Cardiac septum (tissue), 1 donor: ENCODE measurements at places on chromosomes 1 and 21. TPM values are rescaled to one million over a fixed set of nuclear protein-coding genes. Genes with fewer than 3 reads are reported as not detected.

The NLRP3 gene
- 1.1 TPM for total RNA-seq

The PPFIA4 gene
- 46.7 TPM for total RNA-seq

The GCSAML gene
- not detected for total RNA-seq

The FCMR gene
- 4.4 TPM for total RNA-seq

The LAD1 gene
- total RNA-seq = 12.4 TPM

The ADORA3 gene
- total RNA-seq = 0.51 TPM

The KIF2C gene
- total RNA-seq = 1.3 TPM

The LY9 gene
- 0.16 TPM for total RNA-seq

The VWA1 gene
- 35.3 TPM for total RNA-seq

The PAQR6 gene
- 2.6 TPM for total RNA-seq

The C1orf146 gene
- total RNA-seq = not detected

The DHX9 gene
- total RNA-seq = 54.3 TPM

GRCh38 chr1:163596541-163597258 lies 274.9 kb downstream of the NUF2 start:
- no peak for DNase-seq

DNA sequence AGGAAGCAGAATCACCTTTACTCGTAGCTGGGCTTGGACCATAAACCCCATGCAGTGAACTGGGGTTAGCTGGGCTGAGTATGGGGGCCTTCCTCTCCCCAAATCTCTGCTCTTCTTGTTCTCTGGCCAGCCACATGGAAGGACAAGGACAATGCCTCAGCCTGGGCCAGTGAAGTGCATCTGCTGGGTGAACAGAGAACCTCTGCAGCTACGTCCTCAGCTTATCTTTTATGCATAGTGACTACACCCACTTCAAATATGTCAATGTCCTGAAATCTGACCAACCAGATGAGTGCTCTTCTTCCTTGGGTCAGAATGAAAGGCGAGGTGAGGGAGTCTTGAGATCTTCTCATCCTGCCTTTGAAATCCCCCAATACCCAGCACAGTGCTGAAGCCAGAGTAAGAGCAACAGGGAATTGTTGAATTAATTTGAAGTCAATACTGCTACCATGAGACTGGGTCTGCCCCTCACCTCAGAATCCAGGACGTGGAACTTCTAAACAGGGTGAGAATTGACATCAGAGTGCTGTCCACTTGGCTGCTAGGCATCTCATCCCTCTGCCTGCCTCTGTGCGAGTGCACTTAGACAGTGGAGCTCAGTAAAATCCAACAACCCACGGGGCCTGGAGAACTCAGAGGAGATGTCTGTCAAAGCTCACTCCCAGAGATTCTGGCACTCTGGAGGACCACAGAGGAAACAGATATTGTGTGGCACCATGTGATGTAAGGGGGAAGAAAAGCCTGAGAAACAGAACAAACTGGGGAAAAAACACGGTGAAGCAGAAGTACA lies 99.0 kb downstream of the IER5 start:
- no peak for DNase-seq

DNA sequence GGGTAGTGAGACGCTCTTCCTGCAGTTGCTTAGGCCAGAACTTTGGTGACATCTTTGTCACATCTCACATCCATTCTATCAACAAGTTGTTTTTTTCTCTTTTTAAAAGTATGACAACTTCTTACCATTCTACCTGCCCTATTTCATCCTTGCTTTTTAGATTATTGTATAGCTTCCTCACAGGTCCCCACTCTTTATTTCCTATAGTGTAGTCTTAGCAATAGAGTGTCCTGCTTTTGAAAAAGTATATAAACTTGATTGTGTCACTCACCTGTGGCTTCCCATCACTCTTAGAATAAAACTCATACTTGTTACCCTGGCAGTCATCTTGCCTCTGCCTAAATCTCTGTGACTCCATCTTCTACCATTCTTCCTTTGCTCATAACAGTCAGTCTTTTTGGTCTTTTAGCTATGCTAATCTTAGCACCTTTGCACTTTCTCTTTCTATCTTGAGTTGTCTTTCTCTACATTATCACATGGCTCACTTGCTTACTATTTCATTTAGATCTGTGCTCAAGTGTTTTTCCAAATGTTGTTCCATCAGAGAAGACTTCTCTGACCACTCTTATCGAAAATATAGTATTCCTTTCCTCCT lies 9.5 kb downstream of the CDC73 start:
- no peak for DNase-seq

DNA sequence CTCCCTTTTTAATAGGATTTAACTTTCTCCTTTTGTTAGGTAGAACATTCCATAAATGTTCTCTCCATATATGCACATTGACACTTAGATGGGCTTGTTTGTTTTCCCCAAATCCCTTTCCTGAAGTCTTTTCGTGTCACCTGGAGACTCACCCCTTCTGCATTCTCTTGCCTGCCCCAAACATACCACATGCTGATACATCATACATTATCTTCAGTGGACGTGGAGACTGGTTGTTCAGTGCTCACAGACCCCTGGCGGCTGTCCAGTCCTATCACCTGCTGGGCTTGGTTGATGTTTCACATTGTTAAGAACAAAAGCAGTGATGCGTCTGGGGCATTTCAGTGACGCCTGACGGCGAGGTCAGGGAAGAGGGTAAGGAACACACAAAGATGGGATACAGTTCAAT lies 22.2 kb downstream of the FMOD start:
- no peak for DNase-seq

- DNase-seq = peak; percentile 91
These were observed at the start of gene MX1 for GRCh38 chr21:41425954-41426675. TSS of gene MX1 (plus strand) at chr21:41426239. CDS start at chr21:41432071, 5,832 bp downstream.

DNA sequence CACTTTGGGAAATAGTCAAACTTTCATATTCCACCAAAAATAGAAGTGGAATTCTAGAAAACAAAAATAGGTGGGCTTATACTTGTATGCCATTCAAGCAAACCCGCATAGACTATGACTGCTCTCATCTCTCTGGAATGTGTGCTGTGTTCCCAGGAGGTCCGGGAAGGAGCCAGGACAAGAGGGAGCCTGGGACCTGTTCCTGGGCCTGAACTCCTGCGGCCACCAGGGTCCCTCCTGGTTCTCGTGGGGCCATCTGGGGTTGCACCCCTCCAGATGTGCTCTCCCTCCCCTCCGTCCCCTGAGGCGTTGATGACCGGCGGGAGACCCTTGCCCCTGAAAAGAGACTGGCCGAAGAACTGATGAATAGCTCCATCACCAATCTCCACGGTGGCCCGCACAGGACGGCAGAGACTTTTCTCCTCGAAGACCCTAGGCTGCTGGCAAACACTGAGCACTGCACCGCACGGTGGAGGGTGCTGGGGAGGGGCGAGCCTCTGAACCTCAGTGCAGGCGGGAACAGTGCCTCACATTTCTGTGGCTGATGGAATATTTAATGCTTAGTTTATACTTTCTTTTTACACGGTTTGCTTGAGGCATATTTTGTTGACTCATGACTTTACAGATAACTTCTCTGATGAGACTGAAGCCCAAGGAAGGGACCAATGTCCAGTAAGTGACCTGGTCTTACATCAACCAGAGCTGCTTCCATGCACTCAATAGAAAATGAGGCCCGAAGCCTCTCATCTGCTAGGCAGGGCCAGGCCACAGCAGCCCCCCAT lies 9.6 kb upstream of the ADARB1 start:
- DNase-seq = no peak

- no peak for DNase-seq
These were observed 168.9 kb downstream of the FASLG start for GRCh38 chr1:172827841-172828240.

GRCh38 chr21:34183331-34183928 lies 110.1 kb downstream of the MRPS6 start:
- DNase-seq = no peak

GRCh38 chr1:3245768-3246167 lies 176.8 kb downstream of the PRDM16 start:
- DNase-seq = no peak

DNA sequence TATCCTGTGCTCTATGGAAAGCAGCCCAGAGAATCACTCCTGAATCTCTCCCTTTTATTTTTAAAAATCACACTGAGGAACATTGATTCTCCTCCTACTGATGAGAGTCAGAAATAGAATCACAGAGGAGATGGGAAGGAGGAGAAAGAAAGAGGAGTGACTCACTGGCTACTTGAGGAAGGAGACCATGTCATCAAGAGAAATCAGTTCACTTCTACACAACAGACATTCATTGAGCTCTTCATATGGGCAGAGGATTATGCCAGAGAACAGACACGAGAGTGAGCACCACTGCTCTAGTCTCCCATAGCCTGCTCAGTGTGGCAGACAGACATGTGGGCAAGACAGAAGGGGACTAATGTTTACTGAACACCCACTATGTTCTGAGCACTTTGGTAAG lies 44.2 kb downstream of the RAB3B start:
- DNase-seq = no peak

DNA sequence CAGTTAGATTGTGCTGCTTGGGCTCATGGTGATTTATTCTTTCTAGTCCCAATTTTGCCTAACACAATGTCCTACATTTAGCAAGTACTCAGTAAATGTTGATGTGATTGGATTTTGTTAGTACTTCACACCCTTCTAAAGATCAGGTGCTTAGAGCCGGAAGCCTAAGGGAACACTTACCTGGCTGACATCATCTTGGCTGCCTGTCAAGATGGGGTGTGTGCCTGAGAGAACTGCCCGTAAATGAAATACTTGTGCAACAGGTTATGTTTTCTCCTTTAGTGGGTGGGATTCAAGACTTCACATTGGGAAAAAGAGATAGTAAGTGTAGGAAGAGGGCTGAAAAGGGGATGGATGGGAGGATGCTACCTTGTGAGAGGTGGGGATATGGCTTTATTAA lies 75.5 kb upstream of the MACF1 start:
- DNase-seq = no peak

DNA sequence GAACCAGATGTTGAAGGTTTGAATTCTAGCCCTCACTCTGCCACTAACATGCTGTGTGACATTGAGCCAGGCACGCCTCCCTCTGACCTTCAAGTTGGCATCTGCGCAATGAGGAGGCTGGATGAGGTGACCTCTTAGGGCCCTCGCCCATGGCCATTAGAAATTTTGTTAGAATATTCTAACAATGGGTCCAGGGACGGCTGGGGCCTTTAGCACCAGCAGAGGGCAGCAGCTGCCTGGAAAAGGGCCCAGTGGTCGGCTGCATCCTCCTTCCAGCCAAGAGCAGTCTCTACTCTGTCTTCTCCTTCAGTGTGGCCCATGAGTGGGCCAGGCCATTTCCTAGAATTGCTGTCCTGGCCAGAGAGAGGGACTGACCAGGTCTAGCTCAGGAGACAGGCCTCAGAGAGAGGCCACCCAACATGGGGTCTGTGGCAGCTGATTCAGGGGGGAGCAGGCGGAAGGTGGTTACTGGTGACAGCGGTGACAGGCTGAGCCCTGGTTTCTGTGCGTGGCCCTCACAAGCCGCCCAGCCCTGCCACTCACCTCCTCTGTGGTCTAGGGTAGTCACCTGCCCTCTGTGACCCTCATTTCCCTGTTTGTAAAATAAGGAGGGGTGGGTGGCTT lies 101.3 kb upstream of the ACTL8 start:
- DNase-seq = no peak

DNA sequence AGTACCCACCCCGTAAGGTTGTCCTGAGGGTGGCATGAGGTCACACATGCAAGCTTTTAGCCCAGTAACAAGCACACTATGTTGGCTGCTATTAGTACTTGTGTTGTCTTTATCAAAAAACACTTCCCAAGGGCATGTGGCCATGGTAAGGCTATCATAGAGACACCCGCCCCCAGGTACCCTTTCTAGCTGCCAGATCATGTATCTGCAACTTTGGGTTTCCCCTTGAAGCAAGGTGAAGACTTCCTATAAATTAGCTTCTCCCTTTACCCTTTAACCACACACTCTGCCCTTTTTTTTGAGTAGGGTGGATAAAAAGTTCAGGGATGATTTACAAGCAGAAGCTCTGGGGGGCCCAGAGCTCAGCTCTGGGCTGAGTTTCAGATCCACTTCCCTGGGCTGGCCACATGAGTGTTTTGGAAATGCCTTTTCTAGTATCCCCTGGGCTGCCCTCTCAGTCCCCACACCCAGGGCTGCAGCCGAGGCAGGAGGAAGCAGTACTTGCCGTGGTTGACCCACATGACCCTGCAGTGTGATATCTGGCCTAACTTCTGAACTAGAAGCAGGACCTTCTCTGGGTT lies 2.0 kb downstream of the ZDHHC18 start:
- DNase-seq = peak; percentile 81

GRCh38 chr21:40678681-40679284 lies 168.2 kb downstream of the DSCAM start:
- no peak for DNase-seq

GRCh38 chr1:201009962-201010645 lies 13.4 kb downstream of the KIF21B start:
- no peak for DNase-seq

GRCh38 chr1:206734499-206735142 lies 36.0 kb upstream of the IL19 start:
- peak; percentile 71 for DNase-seq

DNA sequence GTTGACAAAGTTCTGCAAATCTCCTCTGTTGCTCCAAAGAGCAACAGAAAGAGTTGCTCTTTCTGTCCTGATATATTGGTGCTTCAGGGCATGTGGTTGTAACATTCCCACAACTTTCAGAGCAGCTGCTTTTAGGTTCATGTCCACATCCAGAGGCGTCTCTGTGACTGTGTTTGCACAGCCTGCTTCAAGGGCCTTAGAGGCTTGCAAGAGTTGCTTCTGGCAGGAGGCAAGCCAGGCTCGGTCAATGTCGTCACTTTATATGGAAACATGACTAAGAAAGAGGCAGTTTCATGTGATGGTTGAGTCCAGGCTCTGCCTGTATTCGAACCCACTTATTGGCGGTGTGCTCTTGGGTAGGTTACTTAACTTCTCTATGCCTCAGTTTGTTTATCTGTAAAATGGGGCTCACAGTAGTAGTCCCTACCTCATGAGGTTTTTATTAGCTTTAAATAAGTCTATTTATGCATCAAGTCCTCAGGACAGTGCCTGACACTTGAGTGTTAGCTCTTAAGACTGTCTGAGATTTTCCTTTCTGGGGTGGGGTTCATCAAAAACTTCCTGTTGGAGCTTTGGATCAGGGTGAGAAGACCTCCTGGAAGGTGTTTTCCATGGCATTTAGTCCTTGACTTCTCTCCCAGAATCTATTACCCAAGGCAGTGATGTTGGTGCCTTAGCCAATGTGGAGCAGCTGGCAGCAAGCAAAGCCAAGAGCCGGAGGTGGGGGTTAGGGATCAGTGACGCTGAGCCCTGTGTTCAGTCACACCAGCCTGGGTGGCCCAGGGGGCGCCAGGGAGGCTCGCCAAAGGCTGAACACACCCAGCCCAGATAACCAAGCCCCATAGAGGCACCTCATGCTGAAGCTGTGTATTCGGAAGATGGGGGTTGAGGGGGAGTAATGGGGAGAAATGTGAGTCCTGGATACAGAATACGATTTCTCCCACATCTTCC lies 18.9 kb downstream of the LHX4 start:
- DNase-seq = no peak

- DNase-seq = no peak
These were observed 94.0 kb upstream of the KIF26B start for GRCh38 chr1:245060684-245061374.

- DNase-seq = no peak
These were observed 66.7 kb downstream of the TTLL7 start for GRCh38 chr1:83932281-83932680.

- DNase-seq = peak; percentile 20
These were observed 59.5 kb downstream of the BACE2 start for GRCh38 chr21:41227357-41228005.

GRCh38 chr1:207155028-207155427 lies 51.0 kb downstream of the C4BPA start:
- DNase-seq = no peak
